ENCODE measurements at places on chromosomes 11 and 22.

GRCh38 chr11:39461066-39461465 lies 1998.4 kb downstream of the LRRC4C start:
- no peak for DNase-seq

GRCh38 chr11:127440616-127441015 lies 440.0 kb upstream of the KIRREL3 start:
- DNase-seq, result no peak

DNA sequence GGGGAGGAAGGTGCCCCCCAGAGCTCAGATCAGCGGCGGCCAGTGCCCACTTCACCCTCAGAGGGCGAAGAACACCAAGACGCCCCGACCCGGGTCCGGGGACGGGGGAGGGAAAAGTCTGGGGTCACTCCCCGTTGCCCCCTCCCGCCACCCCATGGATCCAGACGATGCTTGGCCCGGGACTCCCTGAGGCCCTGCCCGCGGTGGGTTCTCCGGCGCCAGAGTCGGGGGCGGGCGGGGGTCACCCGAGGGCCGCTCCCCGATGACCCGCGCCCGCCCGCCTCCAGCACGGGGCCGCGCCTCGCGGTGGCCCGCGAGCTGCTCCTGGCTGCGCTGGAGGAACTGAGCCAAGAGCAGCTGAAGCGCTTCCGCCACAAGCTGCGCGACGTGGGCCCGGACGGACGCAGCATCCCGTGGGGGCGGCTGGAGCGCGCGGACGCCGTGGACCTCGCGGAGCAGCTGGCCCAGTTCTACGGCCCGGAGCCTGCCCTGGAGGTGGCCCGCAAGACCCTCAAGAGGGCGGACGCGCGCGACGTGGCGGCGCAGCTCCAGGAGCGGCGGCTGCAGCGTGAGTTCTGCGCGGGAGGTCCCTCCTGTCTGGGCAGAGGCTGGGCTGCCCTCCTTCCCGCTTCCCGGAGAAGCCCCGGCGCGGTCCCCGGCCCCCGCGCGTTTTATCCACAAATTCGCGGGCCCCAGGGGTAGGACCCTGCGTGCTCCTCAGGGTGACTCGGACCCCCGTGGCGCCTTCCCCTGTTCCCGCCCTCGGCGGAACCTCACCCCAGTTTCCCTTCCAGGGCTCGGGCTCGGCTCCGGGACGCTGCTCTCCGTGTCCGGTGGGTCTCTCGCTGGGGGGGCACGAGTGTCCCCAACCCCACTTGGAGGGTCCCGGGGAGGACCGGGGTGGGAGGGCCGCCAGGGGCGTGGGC lies 1.1 kb downstream of the NLRP6 start:
- DNase-seq, result no peak

- DNase-seq, result peak; percentile 8
These were observed 25.6 kb downstream of the YWHAH start for GRCh38 chr22:31969789-31970489.

DNA sequence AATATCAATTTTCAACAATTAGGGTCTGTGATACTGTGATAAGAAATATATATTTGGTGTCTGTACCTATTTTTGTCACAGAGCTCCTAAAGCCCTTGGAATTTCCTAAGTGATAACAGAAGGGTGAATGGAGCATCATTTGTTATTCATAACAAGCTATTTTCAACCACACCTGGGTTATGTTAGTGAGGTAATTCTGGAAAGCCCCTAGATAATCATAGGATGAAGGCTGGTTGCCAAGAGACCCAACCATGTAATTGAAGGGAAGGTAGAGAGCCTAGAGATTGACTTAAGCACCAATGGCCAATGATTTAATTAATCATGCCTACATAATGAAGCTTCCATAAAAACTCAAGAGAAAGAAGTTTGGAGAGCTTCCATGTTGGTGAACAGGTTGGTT lies 109.4 kb downstream of the KIF18A start:
- DNase-seq, result no peak

GRCh38 chr11:128290106-128290840 lies 297.1 kb downstream of the ETS1 start:
- DNase-seq, result peak; percentile 71

- DNase-seq, result peak; percentile 44
These were observed 44.6 kb downstream of the COPB1 start for GRCh38 chr11:14454861-14455632.

GRCh38 chr11:88448131-88448670 lies 110.7 kb upstream of the CTSC start:
- no peak for DNase-seq

- DNase-seq, result no peak
These were observed 1.1 kb downstream of the DNAL4 start for GRCh38 chr22:38792833-38793232.

DNA sequence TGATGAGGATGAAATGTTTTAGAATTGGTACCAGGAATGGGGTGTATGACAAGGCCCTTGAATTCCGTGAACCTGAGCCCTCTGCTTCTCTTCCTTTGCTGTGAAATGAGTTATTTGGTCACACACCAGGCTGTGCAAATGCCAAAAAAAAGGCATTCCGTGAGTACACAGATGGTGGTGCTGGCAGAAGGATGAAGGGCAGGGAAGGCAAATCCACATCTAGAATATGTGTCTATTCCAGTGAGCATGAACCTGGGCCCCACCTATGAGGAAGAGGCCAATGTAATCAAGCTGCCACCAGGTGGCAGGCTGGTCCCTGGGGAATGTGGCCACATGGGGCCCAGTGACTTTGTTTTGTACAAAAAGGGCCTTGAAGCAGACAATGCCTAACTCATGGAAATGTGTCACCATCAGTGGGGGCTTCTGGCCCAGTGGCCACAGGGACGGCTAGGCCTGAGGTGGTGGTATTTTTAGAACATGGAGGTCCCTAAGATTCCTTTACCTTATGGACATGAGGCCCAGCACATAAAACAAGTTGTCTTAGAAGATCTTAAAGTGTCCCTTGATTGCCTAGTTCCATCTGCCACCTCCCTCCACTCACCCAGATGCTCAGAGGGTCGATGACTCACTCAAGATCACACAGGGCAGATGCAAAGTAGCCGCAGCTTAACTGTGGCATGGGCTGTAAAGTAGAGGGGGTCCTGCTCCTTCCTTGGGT lies 3.9 kb upstream of the RNF215 start:
- peak; percentile 48 for DNase-seq

DNA sequence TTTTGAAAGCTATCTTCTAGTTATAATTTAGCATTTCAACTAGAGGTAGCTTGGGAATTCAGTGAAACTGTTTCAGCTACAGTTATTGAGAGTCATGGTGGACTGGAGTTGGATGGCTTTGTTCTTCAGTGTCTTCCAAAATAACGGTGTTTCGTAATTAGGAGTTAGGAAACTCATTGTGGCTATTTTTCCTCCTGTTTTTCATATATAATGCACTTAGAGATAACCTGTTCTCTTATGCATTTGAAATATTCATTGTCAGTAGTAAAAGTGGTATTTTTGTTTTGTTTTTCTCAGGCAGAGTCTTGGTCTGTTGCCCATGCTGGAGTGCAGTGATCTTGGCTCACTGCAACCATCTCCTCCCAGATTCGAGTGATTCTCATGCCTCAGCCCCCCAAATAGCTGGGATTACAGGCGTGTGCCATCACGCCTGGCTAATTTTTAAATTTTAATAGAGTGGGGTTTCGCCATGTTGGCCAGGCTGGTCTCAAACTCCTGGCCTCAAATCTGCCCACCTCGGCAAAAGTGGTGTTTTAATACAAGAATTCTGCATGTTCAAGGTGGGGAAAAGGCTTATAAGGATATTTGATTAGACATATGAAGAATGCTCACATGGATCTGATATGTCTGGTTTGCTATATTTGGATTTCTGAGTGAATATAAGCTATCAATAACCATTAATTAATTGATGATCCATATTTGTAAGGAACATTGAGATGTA lies 12.7 kb downstream of the PDHX start:
- DNase-seq, result no peak

GRCh38 chr22:36546932-36547331 lies 18.0 kb upstream of the EIF3D start:
- DNase-seq, result no peak

DNA sequence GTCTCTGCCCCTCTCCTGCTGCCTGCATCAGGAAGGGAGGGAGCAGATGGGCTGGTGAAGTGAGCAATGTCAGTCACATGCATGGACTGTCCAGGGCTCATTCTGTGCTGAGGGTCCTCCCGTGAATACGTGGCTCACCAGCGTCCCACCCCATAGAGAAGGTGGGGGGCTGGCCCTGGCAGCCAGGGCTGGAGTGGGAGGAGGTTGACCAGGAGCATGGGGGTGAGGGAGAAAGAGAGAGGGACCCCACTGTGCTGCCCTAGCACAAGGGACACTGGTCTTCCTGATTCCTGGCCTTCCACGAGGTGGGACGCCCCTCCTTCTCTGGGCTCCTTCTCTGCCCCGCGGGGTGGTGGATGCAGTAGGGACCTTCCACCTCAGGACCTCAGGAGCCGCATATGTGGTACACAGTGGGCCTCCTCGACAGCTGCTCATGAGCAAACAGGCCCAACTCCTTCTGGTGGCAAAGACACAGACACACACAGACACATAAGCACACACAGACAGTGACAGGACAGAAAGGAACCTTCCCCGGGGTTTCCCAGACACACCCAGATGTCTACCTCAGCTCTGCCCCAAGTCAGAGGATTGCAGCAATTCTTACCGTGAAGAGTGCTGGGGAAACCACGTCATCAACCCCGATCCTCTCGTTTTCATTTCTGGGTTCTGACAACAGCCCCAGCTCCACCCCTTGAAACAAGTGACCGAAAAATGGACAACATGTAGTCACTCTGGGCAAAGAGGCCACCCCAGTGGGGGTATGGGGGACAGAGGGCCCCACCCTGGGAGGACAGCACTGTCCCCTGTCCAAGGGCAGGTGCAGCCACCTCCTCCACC lies 3.6 kb upstream of the APOBEC3A start:
- DNase-seq, result no peak

- peak; percentile 14 for DNase-seq
These were observed 17.3 kb upstream of the SLC29A2 start for GRCh38 chr11:66388780-66389386.

Data from SW 1271 (cell line).